Progenitor cell of endocrine pancreas (in vitro differentiated cells): ENCODE measurements at places on chromosomes 4 and X. TPM values are rescaled to one million over a fixed set of nuclear protein-coding genes. Genes with fewer than 3 reads are reported as not detected.

NMU gene
- total RNA-seq: 0.77 and 1.7 TPM in 2 replicates

GRCh38 chr4:113406723-113407016, 354.9 kb downstream of the CAMK2D start:
- no peak for DNase-seq

GRCh38 chrX:48487362-48487798, 11.4 kb downstream of the FTSJ1 start:
- no peak for DNase-seq

DNA sequence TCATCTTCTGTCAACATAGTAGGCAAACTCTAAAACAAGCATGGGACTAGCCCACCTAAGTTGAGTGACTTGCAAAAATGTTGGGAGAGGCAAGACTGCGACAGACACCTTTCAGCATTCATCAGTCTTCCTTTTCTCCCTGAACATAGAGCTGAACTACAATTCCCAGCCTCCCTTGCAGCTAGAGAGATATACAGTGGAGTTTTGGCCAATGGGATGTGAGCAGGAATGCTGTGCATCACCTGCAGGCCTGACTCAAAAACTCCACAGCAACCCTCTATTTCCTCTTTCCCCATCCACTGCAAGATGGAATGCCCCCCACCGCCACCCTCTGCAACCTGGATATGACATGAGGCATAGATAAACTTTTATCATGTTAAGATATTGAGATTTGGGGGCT, 66.5 kb downstream of the PDHA1 start:
- no peak for DNase-seq

DNA sequence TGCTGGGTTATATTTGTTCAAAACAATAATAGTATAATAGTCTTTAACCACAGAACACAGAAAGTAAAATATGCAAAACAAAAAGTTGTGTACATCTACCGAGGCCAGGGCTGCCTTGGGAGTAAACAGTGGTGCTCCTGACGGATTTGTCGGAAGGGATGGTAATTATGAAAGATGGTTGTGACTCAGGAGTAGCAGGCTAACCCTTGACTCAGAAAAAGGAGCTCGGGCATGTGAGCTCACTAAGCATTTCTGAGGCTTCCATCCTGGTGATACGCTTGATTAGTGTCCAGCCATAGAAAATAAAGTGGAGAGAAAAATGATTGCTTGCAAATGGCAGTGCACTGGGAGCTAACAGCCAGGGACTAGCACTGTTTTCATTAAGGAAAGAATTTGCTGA, 53.2 kb upstream of the SPANXB1 start:
- no peak for DNase-seq

DNA sequence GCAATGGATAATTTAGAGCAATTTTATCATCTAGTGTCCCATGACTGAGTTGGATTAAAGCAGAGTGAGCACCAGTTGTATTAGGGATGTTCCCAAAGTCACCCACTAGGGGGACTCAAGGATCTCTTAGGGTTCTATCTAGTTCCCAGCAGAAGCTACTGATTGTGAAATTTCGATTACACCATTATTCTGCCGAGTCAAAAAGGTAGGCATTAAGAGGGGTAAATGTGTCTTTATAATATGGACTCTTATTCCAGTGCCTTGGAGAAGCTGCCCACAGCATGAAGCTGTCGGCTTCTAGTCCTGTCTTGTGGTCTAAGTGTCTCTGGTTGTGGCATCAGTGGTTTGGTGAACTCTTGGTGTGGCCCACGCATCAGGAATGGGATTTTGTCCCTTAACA, 53.3 kb downstream of the RGS12 start:
- no peak for DNase-seq

GRCh38 chr4:75168548-75168947, 235.6 kb downstream of the PARM1 start:
- no peak for DNase-seq
